ENCODE measurements at places on chromosomes 12 and 14.

GRCh38 chr12:49440035-49440434 is 72.8 kb downstream of the SPATS2 start:
- DNase-seq = no peak

DNA sequence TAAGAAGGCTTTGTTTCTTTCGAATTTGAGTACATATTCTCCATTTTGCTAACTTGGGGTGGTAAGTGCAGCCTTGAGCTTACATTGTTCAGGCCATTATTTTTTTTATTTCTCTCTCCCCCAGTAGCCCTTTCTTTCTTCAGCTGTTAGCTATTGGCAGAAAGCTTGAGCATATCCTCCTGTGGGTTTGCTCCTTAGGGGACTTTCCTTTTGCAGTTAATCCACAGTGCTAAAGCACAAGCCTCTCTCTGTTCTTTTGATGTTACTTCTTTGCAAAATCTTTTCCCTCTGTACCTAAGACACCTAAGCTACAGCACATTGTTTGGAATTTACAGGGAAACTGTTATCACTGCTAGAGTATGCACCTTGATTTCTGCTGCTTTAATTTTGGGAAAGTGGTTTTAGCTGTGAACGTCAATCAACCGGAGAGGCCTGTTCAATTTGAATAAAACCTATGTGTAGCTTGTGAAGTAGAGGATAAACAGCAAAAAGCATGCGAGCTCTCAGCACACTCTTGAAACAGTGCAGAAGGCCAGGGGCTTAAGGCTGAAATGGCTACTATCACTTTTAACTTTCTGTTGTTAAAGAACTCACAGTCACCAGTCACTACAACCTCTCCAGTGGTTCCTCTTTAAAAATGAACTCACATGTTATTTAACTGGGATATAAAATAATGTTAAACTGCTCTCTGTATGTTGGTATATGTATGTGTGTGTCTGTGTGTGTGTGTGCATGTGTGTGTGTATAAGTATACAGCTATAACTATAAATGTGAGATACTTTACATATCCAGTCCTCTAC is 139.2 kb downstream of the PDZRN4 start:
- no peak for DNase-seq

DNA sequence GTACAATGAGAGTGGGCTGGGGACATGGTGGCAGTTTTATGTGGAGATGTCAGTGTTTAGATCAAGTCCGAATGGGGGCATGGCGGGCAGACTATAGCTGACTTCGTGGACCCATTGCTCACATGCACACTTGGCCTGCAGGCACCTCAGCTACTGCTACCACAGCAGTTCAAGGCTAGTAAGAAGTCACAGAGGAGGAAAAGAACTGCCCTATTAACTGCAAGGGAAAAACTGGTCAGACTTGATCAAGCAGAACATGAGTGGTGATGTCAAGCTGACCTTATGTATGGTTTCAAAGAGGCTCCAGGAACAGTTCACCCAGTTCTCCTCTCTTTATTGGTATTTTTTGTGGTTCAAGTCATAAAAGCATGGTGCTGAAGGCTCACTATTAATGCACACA is 30.2 kb upstream of the FRS2 start:
- no peak for DNase-seq

GRCh38 chr12:93356214-93356613 is 21.5 kb upstream of the NUDT4 start:
- DNase-seq = no peak

GRCh38 chr12:127596891-127597290 is 670.1 kb upstream of the TMEM132C start:
- DNase-seq = no peak

- DNase-seq = peak; percentile 27
These were observed 334.4 kb upstream of the ATP2B1 start for GRCh38 chr12:90042920-90043641.

DNA sequence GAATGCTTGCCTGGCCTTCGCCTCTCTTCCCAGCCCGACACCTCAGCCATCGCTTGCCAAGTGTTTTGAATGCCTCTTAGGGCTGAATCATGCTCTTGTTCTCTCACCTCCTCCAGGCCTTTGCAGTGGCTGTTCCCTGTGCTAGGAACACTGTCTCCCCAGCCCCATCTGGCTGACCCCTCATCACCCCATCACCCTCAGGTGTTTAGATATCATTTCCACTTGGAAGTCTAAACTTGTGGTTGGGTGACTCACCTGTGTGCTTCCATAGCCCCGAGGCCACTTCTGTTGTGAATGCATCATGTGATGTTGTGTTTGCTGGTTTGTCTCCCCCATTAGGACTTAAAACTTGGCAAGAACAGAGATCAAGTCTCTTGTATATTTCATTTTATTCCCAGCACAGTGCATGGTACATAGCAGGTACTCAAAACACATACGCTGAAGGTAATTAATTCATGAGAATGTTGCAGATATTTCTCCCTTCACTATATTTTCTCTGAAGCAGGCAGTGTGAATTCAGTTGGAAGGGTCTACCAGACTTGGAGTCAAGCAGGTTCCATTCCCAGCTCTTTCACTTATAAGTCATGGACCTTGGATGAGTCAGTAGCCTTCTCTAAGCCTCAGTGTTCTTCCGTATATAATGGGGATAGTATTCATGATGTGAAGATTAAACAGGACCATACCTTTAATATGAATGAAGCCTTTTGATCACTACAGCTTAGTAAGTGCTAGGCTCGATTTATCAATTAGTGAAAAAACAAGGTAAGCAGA is 67.8 kb downstream of the HRK start:
- DNase-seq = no peak

GRCh38 chr14:88818018-88818417 is 6.4 kb upstream of the TTC8 start:
- DNase-seq = no peak

- DNase-seq = no peak
These were observed 17.8 kb upstream of the PNMA1 start for GRCh38 chr14:73732006-73732405.

- DNase-seq = no peak
These were observed 14.5 kb upstream of the MAP1LC3B2 start for GRCh38 chr12:116544656-116545055.

GRCh38 chr12:110744601-110745264 is 2.0 kb upstream of the PPP1CC start:
- DNase-seq = no peak

DNA sequence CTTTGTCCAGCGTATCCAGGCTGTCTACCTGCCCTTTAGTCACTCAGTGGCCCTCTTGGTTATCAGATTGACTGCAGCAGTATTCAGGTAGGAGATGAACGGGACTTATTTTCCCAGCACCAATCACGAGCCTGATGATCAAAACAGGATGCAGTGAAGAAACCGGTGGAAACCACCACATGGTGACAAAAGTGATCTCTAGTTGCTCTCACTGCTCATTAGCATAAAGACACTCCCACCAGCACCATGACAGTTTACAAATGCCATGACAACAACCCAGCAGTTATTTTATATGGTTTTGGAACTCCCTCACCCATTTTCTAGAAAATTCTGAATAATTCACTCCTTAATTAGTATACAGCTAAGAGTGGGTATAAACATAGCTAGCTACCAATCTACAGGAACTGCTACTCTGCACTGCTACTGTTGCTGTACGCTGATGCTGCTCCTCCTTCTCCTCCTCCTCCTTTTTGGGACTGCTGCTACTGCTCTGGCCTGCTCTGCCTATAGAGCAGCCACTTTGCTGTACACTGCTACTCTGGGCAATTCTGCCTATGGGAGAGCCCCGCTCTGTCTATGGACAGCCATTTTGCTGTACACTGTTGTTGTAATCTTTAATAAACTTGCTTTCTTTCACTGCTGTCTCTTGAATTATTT is 142.5 kb upstream of the SSTR1 start:
- no peak for DNase-seq

- DNase-seq = no peak
These were observed 5.2 kb downstream of the NDUFA12 start for GRCh38 chr12:94998326-94998725.

DNA sequence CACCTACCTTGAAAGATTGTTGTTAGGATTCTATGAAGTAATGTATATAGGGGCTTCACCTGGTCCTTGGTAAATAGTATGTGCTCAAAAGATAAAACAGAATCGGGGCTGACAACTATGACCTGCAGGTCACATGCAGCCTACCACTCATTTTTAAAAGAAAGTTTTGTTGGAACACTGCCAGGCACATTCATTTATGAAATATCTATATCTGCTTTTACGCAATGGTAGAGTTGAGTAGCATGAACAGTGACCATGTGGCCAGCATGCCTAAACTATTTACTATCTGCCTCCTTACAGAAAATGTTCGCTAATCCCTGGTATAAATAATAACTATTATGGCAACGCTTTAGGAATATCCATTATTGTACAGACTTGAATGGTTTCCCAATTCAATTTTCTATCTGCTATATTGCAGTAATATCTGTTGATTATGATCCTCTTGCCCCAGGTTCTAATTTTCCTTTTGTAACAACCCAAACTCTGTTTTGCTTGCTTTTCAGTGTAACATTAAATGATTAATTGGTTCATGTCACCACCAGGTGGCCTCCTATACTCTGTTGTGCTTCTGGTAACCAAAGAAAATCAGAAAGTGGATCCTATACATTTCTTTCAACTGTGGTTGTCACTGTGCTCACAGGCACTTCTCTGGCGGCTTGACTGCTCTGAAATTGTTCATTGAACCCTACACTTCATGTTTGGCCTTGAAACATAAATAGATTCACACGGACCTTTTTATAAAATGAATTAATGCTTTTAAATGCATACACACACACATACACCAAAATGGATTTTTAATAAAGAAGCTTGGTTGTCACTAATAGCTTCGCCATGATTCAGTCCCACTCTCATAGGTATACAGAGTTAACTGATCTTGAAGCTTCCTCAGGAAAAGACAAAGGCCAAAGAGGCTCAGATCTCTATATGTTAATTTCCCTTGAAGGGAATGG is 227.7 kb upstream of the NPAS3 start:
- DNase-seq = peak; percentile 63

- no peak for DNase-seq
These were observed 425.2 kb upstream of the MIS18BP1 start for GRCh38 chr14:45678163-45678562.

DNA sequence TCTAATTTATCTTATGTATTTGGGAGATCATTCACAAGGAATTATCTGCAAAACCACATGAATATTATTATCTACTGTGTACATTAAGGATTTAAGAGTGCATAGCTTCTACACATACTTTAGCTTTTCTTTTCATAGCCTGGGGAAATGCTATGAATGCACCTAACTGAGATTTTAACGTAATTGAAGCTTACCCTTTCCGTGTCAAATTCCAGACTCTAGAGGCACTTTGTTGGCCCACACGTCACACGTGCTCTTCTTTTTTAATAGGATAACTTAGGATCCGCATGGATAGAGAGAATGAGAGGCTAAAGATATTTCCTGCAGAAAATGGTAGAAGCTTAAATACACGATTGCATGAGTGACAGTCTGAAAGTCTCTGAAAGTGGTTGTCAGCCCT is 481.1 kb downstream of the PCNX1 start:
- no peak for DNase-seq

GRCh38 chr12:124730455-124730932 is 133.2 kb downstream of the SCARB1 start:
- DNase-seq = no peak

DNA sequence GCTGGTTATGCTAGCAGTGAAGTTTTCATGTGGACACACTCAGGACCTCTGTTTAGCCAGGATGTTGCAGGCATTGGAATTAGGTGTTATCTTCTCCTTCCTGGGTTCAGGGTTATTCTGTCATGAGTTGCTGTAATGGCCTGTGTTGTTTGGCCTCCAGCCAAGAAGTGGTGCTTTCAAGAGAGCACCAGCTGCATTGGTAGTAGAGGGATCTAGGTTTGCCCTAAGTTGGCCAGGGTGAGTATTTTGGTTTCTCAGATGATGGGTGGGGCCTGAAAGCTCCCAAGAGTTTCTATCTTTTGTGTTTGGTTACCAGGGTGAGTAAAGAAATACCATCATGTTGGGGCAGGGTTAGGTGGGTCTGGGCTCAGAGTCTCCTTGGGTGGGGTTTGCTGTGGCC is 2.7 kb upstream of the GZMH start:
- DNase-seq = no peak
